Smooth muscle cell of the pulmonary artery (primary cell): ENCODE measurements at places on chromosomes 13 and 19. TPM values are rescaled to one million over a fixed set of nuclear protein-coding genes. Genes with fewer than 3 reads are reported as not detected.

NCR1 gene
- total RNA-seq, result not detected in 2 replicates

COX6B1 gene
- total RNA-seq, result 188 and 222 TPM in 2 replicates

TEX26 gene
- not detected in 2 replicates for total RNA-seq

RASAL3 gene
- 0.07 TPM in 2 replicates for total RNA-seq

CYP2S1 gene
- 0.13 and 0.46 TPM in 2 replicates for total RNA-seq

ELSPBP1 gene
- not detected in 2 replicates for total RNA-seq

ZNF264 gene
- 39.9 and 55.3 TPM in 2 replicates for total RNA-seq

CEACAM18 gene
- total RNA-seq, result not detected in 2 replicates

GNA15 gene
- total RNA-seq, result 0.07 and 0.33 TPM in 2 replicates

URAD gene
- not detected in 2 replicates for total RNA-seq

B9D2 gene
- total RNA-seq, result 4.0 and 4.5 TPM in 2 replicates

C19orf18 gene
- total RNA-seq, result not detected in 2 replicates

TFDP1 gene
- total RNA-seq, result 47.2 and 59.0 TPM in 2 replicates

DOCK9 gene
- 5.2 and 29.6 TPM in 2 replicates for total RNA-seq

ZNF536 gene
- total RNA-seq, result not detected in 2 replicates

KIR2DL4 gene
- total RNA-seq, result not detected in 2 replicates

CXCL17 gene
- total RNA-seq, result not detected in 2 replicates

FLT3LG gene
- 2.3 and 3.5 TPM in 2 replicates for total RNA-seq

AKT2 gene
- 102 and 128 TPM in 2 replicates for total RNA-seq

DPF1 gene
- total RNA-seq, result 1.0 and 1.6 TPM in 2 replicates

MUC16 gene
- not detected in 2 replicates for total RNA-seq

FUT2 gene
- total RNA-seq, result not detected in 2 replicates

RNF6 gene
- total RNA-seq, result 51.2 and 56.0 TPM in 2 replicates

ZNF737 gene
- 6.9 and 7.0 TPM in 2 replicates for total RNA-seq

FCER2 gene
- total RNA-seq, result not detected in 2 replicates

CCL25 gene
- total RNA-seq, result not detected in 2 replicates

CPT1C gene
- 24.3 and 29.3 TPM in 2 replicates for total RNA-seq

SWSAP1 gene
- total RNA-seq, result 0.50 and 0.65 TPM in 2 replicates

KIR2DL1 gene
- not detected in 2 replicates for total RNA-seq

BCAM gene
- 25.3 and 34.6 TPM in 2 replicates for total RNA-seq

PROZ gene
- not detected in 2 replicates for total RNA-seq

FGF9 gene
- 0.03 and 0.39 TPM in 2 replicates for total RNA-seq

VSTM1 gene
- not detected in 2 replicates for total RNA-seq

FAM124A gene
- 1.4 and 2.2 TPM in 2 replicates for total RNA-seq

SELENOW gene
- 129 and 188 TPM in 2 replicates for total RNA-seq

PTPRH gene
- 1.9 and 5.7 TPM in 2 replicates for total RNA-seq

CYP2A6 gene
- not detected in 2 replicates for total RNA-seq

ZNF625 gene
- 9.2 and 9.3 TPM in 2 replicates for total RNA-seq
